GM04503 (cell line): ENCODE measurements at places on chromosomes 1 and 21.

GRCh38 chr1:175268720-175269119 lies 76.1 kb upstream of the KIAA0040 start:
- DNase-seq, result no peak

DNA sequence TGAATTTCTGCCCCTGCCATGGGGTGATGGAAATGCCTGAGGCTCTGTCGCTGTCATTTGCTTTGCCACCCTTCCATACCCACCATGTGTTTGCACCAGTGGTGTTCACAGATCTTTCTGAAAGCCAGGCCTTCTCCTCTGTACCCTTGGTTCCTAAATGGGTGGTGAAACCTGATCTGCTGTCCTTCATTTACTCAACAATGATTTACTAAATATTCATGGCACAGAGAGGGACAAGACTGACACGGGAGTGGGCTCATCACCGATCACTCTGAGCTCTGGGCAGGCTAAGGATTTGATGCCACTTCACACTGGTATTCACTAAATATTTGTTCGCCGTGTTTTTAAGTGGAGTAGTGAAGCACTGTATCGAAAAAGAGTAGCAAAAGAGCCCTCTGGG lies 40.9 kb downstream of the LRRC8B start:
- no peak for DNase-seq

- no peak for DNase-seq
These were observed 479 bp downstream of the POGK start for GRCh38 chr1:166839600-166840308.

DNA sequence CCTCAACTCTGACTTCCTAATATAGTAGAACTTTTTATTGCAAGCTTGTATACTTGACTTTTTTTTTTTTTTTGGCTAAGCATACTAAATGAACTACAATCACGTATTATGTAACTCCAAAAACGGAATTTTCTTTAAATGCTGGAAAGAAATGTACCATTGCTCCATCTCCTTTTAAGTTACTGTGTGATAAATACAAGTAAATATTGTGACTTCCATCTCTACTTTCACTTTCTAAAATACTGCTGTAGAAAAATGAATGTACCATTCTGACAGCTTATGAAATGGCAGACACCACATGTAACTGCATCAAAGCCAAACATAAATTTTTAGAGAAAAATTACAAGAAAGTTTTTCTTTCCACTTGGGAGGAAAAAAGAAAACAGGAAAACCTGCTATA lies 54.7 kb downstream of the ASH1L start:
- no peak for DNase-seq

DNA sequence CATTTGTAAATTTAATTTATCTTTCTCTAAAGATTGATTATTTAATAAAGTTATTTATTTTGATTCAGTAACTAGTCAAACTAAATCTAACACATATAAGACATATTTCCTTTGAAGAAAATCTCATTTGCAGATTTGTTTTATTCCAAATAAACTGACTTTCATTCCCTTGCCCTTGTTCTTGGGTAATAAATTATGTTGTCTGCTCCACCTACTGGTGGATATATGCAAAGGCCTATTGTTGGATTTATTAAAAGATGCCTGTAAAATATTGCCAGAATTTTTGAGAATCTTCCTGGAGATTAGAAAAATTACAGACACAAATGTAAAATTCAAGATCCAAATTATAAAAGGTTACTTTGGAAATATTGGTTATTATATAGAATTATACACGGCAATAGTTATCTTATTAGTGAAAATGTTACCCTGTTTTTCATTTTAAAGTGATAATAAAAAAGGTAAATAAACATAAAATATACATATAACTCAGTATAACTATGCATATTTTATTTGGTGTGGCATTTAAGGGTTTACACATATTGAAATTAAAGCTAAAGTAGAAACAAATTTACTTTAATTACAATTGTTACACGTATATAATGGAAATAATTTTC lies 116.1 kb downstream of the SPATA17 start:
- DNase-seq, result no peak

- no peak for DNase-seq
These were observed 31.5 kb downstream of the CHD5 start for GRCh38 chr1:6148497-6149241.

DNA sequence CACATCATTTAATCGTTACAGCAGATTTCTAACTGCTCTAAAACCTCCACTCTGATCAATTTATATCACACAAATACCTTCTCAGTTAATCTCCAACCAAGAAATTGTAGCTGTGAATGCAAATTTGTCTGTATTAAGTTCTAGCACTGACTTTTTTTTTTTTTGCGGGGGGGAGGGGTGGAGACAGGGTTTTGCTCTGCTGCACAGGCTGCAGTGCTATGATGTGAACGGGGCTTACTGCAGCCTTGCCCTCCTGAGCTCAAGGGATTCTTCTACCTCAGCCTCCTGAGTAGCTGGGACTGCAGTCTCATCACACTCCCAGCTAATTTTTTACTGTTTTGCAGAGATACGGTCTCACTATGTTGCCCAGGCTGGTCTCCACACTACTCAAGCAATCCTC lies 163.6 kb downstream of the RERE start:
- DNase-seq, result no peak
